ENCODE measurements at places on chromosomes 5 and 9.
A peak's percentile ranks its signal among the peaks of the same experiment; 100 is the strongest.

DNA sequence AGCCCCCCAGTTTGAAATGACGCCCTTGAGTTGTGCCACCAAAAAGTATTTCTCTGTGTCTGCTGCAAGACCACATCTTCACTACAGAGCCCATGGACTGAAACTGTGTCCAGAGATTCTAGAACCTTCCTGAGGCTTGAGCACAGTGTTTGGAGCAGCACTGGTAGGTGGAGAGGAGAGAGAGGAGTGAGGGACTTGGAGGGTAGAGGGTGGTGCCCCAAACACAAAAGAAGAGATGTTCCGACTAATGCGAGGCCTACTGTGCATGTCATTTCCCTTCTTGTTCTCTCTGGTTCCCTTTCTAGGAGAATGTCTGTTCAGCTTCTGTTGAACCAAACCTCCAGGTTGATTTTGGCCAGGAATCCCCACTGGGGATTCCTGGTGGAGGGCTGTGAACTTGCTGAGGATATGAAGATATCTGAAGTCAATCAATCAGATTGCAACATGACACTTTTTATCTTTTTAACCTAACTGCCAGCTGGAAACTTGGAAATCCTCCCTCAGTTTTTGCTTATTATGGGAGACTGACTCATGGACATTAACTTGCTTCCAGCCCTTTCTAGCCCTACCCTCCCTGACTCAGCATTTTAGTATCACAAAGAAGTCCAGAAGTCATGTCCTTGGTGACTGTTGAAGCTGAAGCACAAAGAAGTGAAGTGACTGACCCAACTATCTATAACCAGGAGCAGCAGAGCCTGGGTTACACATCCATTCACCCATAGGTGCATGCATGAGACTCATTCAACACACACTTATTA, 154.5 kb downstream of the NR3C1 start:
- peak; percentile 27 for DNase-seq

GRCh38 chr9:16363916-16364315, 506.6 kb downstream of the BNC2 start:
- no peak for DNase-seq

DNA sequence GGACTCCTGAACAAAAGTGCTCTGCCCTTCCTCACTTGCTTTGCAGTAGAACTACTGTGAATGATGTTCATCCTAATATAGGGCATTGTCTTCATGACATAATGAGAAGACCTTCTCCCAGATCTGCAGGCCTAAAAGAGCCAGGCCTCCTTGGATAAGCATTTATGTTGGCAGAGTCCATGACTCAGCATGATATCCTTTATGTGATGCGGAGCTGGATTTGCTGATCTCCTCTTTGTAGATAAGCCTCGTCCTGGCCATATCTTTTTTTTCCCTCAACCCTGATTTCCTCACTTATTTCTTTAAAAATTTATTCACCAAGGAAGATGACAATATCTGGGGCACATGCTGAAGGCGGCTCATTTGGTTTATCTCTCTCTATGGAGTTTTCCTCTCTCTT, 62.4 kb upstream of the TAS2R1 start:
- DNase-seq, result no peak

DNA sequence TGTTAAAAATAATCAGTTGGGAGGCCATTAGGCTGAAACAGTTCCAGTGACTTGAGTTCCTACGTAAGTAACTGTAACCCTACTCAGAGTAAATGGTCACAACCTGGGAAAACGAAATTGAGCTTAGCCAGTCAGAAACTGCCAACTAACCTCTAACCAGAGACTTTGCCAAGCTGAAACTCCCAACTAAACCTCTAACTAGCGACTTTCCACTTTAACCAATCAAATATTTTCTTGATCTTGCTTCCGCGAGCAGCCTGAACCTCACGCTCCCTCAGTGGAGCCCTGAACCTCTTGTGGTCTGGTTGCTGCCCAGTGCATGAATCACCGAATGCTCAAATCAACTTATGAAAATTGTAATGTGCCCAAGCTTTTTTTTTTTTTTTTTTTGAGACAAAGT, 156.2 kb downstream of the MED10 start:
- no peak for DNase-seq

GRCh38 chr5:154970759-154971158, 29.9 kb downstream of the MRPL22 start:
- peak; percentile 41 for DNase-seq
